ENCODE measurements at places on chromosomes 2 and 18.

- DNase-seq = no peak
Measured at GRCh38 chr18:34729740-34730355, 19.8 kb downstream of the DTNA start.

GRCh38 chr2:46385786-46386577 is 88.8 kb downstream of the EPAS1 start:
- DNase-seq = no peak

- no peak for DNase-seq
Measured at GRCh38 chr18:12154361-12154760, 60.7 kb downstream of the ANKRD62 start.

DNA sequence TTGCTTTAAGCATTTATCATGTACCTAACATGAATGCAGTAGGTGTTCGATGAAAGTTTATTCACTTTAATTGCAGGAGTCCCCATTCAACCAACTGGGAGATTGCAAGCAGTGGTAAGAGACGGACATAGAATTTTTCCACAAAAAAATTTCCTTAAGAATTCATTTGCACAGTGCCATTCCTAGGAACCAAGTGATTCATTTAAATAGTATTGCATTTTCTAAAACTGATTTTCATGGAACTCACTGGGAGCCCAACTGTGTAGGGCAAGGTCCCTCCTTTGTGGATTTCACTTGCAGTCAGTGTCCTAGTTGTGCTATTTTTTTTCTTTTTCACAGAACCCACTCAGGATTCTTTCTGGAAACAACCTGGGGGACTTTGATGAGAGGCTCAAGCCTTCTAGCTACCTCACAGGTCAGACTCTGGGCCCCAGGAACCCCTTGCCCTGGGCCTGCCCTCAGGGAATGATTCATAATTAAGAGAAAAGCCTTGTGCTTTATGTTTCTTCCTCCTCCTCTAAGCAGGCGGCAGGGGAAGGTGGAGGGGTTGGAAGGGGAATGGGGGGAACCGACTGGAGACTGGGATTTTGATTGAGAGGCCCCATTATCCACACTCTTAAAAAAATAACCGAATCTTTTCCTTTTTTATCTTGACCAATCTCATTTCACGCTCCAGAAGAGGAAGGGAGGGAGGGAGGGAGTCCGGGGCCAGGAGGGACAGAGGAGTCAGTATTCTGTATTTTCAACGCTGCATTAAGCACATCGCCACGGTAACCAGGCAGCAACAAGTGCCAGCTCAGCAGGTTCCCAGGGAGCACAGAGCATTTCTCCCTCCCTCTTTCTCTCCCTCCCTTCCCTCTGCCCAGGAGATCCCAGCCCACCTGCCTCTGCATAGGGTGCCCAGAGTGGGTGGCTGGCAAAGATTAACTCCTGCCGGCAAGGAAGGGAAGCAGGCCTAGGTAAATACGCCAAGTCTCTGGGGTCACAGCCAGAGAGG is 51.8 kb downstream of the PSD4 start:
- no peak for DNase-seq

- DNase-seq = no peak
Measured at GRCh38 chr2:143893371-143893770, 626.5 kb downstream of the ZEB2 start.

- no peak for DNase-seq
Measured at GRCh38 chr2:84486441-84487115, 27.5 kb upstream of the SUCLG1 start.

- DNase-seq = no peak
Measured at GRCh38 chr2:108287169-108287568, 1.5 kb upstream of the SULT1C2 start.

DNA sequence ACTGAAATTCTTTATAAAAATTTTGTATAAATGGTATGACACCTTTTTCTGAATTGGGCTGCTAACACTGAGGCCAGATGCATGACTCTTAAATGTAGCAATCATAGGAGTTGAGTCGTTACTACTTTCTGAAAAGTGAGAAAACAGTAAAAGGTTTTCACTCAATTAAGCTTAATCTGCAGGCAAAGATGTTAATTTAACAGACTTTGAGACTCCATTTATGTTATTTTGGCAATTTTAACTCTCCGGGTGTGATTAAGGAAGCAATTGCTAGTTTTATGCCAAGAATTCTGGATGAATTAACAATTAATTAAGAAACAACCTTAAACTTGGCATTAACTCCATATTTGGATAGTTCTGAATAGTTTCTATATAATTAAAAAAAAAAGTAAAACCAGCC is 104.3 kb downstream of the AGPS start:
- DNase-seq = no peak

GRCh38 chr18:76654577-76654976 is 159.5 kb upstream of the ZNF516 start:
- no peak for DNase-seq

GRCh38 chr18:78679613-78680260 is 299.9 kb upstream of the SALL3 start:
- no peak for DNase-seq

- DNase-seq = no peak
Measured at GRCh38 chr2:104914509-104914908, 60.6 kb downstream of the POU3F3 start.
